ENCODE measurements at places on chromosomes 6 and 20.

- no peak for DNase-seq
Observed at GRCh38 chr20:52612046-52612632, 360.0 kb upstream of the TSHZ2 start.

DNA sequence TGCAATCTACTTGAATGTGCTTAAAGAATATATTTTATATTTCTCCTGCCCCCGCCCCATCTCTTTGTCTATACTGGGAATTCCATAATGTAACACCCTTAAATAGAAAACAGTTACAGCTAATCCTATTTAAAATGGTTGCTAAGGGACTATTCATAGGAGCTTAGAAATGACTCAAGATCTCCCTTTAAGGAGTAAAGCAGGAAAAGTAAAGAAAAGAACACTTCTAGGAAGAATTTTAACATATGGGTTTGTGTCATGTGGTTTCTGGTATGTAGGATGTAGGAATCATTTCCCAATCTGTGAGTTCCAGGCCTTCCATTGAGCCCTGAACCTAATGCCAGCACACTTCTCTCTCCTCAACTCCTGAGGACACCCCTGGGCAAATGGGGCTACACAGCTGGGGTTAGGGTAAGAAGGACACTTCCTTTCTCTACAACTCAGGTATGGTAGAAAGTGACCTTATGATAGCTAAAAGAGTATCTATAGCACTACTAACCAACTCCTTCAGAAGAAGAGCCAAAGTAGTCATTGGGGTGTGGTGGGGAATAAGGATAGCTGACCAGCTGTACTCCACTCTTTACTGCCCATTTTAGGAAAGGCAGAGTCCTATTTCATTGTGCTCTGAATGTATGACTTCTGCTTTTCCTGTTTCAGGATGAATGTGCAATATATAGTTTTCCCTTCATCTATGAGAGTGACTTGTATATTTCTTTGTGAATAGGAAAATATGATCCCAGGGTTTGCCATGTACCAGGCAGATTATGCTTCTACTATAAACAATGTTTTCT is 27.3 kb downstream of the RIMS1 start:
- DNase-seq = no peak

DNA sequence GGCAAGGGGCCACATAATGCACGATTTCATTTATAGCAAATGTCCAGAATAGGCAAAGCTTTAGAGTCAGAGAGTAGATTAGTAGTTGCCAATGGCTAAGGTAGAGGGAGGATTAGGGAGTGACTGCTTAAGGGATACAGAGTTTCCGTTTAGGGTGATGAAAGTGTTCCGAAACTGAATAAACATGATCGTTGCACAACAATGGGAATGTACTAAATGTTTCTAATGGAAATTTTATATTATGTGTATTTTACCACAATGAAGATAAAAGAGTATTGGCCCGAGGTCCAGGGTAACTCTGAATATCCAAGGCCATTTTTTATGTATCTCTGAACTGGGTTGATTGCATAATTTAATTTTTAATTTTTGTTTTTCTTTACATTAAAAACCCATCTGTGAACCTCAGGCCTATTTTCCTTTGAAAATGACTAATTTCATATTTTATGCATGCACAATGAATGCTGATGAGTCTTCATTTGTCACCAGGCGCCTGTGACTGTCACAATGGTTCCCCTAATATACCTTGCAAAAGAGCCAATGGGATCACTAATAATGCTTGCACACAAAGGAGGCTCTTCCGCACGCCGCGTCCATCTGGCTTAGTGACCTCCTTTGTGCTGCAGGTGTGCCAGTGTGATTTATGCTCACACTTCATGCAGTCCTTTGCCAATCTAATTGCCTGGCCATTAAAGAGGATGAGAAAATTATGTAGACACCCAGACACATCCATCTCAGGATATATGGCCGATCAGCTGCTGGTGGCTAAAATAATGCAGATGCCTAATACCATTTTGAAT is 612.5 kb downstream of the CDH26 start:
- DNase-seq = no peak

GRCh38 chr20:62618611-62619529 is 23.4 kb upstream of the SLCO4A1 start:
- no peak for DNase-seq

DNA sequence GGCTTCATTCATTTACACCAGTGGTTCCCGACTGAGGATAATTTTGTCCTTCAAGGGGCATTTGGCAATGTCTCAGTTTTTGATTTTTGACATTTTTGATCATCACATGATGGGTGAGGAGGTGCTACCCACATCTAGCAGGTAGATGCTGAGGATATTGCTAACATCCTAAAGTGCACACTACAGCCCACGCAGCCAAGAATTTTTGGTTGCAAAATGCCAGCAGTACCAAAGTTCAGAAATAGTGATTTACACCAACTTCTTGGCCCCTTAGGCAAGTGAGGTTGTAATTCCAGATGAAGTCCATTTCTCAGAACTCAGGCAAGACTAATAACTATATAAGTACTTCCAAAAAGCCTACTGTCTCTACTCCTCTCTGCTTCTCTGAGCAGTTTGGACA is 80.1 kb upstream of the TSHZ2 start:
- no peak for DNase-seq

GRCh38 chr6:27294409-27294808 is 17.7 kb downstream of the POM121L2 start:
- no peak for DNase-seq

GRCh38 chr6:5534643-5535042 is 273.3 kb downstream of the FARS2 start:
- no peak for DNase-seq

GRCh38 chr6:4504700-4505099 is 271.5 kb upstream of the CDYL start:
- no peak for DNase-seq

DNA sequence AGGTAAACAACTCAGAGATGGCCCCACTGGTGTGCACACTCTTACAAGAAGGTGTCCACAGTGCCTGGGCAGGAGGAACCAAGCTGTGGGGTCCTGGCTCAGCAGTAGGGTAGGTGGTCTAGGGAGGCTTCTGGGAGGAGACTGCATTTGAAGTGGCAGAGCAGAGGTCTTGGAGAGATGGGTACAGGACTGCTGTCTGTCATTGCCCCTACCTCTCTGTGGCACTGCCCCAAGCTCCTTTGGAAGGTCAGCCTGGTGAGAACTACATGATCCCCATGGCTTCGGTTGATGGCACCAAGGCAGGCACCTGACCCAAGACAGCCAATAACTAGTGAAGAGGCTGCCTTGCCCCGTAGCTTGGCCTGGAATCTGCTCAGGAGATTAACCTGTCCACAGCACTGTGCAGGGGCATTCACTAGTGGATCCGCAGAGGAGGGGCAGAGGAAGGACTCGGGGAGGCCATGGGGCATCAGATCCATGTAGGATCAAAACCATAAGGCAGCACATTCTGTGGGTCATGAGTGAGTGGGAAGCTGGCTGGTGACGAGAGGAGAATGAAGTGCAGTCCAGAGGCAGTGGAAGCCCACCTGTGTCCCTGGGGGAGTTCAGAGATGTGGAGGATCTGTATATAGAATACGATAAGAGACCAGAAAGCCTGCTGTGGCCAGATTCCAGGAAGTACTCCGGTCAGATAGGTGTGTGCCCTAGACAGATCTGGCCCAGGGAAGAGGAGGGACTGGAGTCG is 162.0 kb downstream of the GRM4 start:
- no peak for DNase-seq
